ENCODE measurements at places on chromosomes 1 and 21.

- DNase-seq = no peak
Observed at GRCh38 chr1:18955441-18956192, 859 bp downstream of the IFFO2 start.

GRCh38 chr1:34867415-34867814, 7.9 kb upstream of the SMIM12 start:
- no peak for DNase-seq

DNA sequence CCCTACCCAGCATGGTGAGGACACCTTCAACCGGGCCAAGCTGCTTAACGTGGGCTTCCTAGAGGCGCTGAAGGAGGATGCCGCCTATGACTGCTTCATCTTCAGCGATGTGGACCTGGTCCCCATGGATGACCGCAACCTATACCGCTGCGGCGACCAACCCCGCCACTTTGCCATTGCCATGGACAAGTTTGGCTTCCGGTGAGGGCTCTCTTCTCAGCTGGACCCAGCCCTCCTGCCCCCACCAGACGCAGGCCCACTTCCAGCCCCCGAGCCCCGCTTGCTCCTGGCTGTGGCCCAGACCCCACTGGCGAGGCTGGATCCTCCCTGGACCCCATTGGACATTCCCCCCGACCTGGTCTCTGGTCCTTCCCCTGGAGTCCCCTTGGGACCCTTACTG, 5.8 kb downstream of the B4GALT2 start:
- no peak for DNase-seq

- peak; percentile 66 for DNase-seq
Observed at GRCh38 chr1:156124557-156125483, 10.3 kb downstream of the LMNA start.

- no peak for DNase-seq
Observed at GRCh38 chr1:66035616-66036245, 243.0 kb downstream of the PDE4B start.

DNA sequence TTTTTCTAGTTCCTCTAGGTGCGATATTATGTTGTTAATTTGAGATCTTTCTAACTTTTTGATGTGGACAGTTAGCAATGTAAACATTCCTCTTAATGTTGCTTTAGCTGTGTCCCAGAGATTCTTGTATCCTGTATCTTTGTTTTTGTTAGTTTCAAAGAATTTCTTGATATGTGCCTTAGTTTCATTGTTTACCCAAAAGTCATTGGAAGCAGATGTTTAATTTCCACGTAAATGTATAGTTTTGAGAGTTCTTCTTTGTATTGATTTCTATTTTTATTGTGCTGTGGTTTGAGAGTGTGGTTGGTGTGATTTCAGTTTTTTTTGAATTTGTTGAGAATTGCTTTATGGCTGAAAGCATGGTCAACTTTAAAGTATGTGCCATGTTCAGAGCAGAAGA, 319.4 kb downstream of the PTBP2 start:
- DNase-seq = peak; percentile 43

GRCh38 chr1:246760422-246761347, 36.5 kb downstream of the SCCPDH start:
- DNase-seq = no peak

- DNase-seq = no peak
Observed at GRCh38 chr1:26598890-26599289, 69.3 kb downstream of the RPS6KA1 start.

DNA sequence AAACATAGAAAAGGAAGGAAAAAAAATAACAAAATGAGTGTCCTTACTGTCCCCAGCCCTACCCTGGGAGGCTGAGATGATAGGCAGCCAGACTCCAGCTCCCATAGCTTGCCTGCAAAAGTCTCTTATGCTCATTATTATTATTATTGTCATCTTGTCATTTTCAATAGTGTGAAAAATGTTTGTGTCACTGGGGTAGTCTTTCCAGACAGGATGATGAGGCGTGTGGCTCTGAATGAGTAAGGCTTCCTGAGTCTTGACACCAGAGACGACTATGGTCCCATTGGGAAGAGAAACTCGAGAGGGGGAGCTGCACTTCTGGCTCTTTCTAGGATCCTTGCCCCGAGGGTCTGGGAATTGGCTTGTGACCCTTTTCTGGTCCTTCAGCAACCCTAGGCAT, 1.1 kb upstream of the CYB561D1 start:
- no peak for DNase-seq

DNA sequence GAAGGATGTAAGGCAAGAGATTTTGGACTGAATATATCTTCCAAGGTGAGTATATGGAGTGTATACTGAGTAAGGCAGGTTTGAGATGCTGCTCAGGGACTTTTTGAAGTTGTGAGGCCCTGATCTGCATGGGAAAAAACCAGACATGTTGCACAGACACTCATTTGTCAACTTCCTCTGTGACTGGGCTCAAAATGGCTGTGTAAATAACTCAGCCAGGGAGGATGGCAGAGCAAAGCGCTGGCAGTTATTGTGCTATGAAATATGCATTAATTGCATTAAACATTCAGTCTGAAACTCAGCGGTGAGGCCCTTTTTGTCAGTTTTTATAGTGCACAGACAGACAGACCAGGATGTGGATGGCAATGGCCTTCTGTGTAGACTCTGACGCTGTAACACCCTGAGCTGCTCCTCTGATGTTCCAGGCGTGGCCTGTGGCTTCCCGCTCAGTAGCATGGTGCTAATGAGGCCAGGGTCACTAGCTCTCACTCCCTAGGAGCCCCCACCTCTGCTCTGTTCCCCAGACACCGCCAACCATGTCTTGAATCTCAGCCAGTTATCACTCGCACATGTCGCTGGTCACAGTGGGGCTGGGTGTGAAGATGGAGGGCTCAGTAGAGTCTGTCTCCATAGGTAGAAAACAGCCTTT, 307.0 kb upstream of the PROX1 start:
- DNase-seq = no peak

DNA sequence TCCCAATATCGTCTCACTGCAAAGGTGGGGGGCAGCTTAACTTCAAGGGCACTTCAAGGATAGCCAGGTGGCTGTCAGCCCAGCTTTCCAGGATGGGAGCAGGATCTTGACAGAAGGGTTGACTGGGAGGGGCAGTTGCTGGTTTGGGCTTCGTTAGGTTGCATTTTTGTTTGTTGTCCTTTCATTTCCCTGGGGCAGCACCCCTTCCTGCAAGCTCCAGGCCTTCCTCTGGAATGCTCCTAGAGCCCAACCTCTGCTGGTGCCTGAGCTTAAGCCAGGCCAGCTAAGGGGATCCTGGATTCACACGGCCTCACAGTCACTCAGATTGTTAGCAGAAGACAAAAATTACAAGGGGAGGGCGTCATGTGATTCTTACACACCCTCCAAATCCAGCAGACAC, 4.1 kb upstream of the OLIG2 start:
- no peak for DNase-seq

DNA sequence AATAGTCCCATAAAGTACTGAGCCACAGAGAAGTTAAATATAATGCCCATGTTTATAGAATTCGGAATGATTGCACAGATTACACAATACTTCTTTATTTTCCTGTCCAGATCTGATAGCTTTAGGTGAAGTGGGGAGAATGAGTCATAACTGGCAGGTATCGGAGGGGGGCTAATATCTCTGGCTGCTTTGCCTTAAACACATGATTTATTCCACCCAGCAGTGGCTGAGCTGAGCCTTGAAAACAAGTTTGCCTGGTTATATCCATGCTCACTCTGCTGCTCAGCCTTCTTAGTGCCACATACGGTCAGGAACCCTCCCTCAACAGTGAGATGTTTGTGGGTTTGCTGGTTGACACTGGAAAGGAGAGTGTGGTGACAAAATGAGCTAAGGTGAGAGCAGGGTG, 119.7 kb upstream of the ZNF648 start:
- no peak for DNase-seq

DNA sequence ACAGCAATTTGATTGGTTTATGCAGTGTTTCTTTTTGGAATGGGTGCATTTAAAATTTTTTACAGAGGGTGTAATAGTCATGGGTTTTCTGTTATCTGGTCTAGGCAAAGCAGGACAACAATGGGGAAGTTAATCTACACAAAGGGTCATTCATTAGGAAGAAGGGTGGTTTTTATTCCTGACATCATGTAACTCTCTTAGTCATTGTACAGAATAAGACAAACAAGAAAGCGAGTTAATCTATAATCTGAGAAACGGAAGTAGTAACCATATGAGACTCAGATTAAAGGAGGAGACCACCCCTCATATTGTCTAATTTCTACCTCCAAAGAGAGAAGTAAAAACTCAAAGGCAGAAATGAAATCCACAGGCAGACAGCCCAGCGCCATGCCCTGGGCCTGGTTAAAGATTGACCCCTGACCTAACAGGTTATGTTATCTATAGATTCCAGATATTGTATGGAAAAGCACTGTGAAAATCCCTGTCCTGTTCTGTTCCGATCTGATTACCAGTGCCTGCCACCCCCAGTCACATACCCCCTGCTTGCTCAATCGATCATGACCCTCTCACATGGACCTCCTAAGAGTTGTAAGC, 10.5 kb upstream of the IFI6 start:
- no peak for DNase-seq

GRCh38 chr1:209484429-209484828, 99.1 kb upstream of the CAMK1G start:
- no peak for DNase-seq

GRCh38 chr1:94721240-94721639, 98.9 kb upstream of the SLC44A3 start:
- no peak for DNase-seq

GRCh38 chr1:159274631-159275030, 27.5 kb upstream of the FCER1A start:
- DNase-seq = no peak

- DNase-seq = no peak
Observed at GRCh38 chr21:33025106-33025488, 638 bp upstream of the OLIG2 start.

- DNase-seq = no peak
Observed at GRCh38 chr1:178621822-178622221, 103.2 kb upstream of the RALGPS2 start.

- no peak for DNase-seq
Observed at GRCh38 chr1:40588586-40588985, 57.1 kb downstream of the ZNF684 start.

DNA sequence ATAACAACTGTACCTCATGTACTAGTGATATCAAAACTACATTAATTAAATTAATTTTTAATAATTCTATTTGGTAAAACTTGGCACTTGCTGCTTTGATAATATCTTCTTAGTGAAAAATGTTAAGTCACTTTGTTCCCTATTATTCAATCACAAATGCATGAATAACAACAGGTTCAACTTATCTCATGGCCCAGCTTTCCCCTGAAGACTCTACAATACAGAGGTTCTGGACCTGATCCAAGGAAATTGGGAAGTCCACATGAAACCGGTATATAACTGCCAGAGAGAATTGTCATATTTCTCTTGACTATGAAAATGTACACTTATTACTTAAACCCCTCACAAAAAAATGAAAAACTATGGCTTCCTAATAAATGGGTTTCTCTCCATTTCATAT, 33.9 kb upstream of the PTPRC start:
- DNase-seq = no peak

GRCh38 chr1:54275349-54275748, 75.4 kb downstream of the MRPL37 start:
- peak; percentile 29 for DNase-seq

GRCh38 chr1:36517011-36517771, 34.5 kb upstream of the CSF3R start:
- DNase-seq = no peak

DNA sequence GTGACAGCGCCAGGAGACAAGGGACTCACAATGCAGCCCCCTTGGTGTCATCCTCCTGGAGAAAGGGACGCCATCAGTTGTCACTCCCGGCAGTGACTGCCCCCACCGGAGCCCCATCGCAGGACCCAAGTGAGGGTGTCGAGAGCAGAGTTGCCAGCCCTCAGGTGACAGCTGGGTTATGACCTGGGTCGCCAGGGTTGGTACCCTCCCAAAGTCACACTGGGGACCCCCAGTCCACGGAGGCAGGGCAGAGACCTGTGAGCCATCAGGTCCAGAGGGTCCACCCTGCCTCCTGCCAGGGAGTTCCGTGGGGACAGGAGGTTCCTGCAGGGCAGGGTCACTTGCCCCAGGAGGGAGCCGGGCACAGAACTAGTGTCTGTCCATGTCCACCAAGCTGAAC, 78.2 kb upstream of the IFFO2 start:
- DNase-seq = no peak

- DNase-seq = peak; percentile 66
Observed at GRCh38 chr1:91529856-91530255, 29.2 kb downstream of the CDC7 start.

- no peak for DNase-seq
Observed at GRCh38 chr1:3221112-3222041, 152.4 kb downstream of the PRDM16 start.

GRCh38 chr1:35864813-35865212, 18.2 kb upstream of the AGO1 start:
- DNase-seq = no peak

DNA sequence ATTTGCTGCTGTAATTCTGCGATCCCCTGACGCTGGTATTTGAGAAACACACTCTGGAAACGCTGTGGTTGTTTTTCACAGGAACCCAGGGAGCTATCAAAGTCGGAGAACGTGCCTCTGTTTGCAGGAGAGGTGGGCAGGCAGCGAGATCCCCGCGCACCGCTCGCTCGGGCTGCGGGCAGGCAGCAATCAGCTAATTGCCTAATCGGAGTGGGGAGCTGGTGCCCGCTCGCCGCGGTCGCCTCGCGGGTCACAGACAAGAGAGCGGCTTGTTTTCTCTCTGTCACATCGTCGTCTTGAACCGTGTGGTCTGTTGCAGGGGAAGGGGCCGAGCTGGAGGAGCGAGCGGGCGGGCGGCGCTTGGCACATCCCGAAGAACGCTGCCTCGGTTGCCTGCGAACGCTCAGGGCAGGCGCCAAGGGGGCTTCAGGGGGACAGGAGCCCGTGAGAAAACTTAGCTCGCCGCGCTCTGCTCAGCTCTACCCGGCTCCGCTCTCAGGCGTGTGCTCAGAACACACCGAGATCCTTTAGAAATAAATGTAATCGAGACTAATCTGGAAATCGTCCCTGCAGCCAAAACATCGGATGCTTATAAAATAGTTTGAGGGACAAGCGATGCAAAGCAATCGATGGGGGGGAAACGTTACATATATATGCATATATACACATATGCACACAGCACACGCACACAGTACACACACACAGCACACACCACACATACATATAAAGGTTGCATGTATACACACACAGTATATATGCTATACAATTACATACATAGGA, 93.6 kb upstream of the SMYD2 start:
- no peak for DNase-seq

DNA sequence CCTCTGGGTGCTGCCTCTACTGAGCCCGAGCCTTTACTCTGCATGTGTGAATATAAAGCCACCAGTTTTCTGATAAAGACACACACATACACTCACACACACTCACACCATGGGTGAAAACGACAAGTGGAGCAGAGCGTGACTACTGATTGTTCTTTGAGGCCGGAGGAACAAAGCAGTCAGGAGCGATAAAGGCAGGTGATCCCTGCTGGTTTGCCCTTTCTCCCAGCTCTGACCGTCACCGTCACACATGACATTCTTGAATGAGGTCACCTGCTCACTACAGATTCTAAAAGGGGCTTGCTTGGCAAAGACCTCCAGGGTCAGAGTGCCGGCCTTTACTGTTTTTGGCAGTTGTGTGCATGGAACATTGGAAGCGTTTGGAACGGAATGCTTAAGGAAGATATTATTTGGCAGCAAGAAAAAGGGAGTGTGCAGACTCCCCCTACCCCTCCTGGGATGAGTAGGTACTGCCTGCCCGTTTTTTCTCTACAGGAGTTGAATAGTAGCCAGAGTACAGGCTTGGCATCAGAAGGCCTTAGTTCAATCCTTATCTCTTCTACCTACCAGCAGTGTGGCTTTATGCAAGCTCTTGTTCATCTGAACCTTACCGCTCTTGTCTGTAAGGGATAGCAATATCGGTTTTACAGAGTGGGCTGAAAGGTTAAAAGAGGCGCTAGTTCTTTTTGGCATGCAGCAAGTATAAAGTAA, 79.7 kb downstream of the PBX1 start:
- no peak for DNase-seq
